Activated effector memory CD4-positive, alpha-beta T cell treated with anti-CD3 and anti-CD28 coated beads, Interleukin-2, amount 50 U/mL, for 16 hours (primary cell): ENCODE measurements at places on chromosomes 3 and 15.

DNA sequence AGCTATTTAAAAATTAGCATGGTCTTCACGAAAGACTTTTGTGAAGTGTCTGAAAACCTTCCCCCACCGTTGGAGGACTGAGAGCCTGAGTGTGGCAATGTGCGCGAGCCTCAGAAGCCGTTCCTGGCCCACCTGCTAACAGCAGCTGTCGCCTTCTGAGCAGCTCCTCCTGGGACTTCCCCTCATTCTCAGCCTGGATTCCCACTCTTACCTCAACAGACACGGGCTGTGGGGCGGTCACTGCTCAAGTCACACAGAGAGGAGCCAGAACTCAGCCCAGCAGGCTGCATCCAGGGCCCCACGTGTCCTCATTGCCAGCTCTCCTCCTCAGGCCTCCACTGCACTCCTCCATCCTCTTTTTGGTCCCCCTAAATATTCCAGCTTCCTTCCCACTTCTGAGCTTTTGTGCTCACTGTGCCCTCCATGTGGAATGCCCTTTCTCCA is 7.8 kb downstream of the DNASE1L3 start:
- no peak for DNase-seq

GRCh38 chr3:170410428-170411029 is 8.1 kb upstream of the CLDN11 start:
- DNase-seq: no peak

- no peak for DNase-seq
Observed at GRCh38 chr3:141000686-141001085, 50.5 kb upstream of the SPSB4 start.

DNA sequence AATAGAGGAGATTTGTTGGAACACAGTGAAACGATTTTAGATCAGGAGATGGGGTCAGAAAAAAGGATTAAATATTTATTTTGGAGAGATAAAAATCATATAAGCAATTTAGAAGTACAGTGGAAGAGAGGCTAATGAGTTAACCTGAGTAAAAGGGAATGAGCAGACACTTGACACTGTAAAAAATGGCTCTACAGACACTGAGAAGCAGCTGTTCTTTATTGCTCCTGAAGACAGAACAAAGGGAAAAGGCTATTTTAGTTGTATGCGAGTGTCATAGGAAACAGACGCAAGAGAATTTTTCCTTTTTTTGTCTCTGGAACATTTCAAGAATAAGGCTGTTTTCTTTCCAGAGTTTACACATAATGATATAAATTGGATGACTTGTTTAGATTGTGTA is 34.3 kb downstream of the ASTE1 start:
- DNase-seq: no peak

DNA sequence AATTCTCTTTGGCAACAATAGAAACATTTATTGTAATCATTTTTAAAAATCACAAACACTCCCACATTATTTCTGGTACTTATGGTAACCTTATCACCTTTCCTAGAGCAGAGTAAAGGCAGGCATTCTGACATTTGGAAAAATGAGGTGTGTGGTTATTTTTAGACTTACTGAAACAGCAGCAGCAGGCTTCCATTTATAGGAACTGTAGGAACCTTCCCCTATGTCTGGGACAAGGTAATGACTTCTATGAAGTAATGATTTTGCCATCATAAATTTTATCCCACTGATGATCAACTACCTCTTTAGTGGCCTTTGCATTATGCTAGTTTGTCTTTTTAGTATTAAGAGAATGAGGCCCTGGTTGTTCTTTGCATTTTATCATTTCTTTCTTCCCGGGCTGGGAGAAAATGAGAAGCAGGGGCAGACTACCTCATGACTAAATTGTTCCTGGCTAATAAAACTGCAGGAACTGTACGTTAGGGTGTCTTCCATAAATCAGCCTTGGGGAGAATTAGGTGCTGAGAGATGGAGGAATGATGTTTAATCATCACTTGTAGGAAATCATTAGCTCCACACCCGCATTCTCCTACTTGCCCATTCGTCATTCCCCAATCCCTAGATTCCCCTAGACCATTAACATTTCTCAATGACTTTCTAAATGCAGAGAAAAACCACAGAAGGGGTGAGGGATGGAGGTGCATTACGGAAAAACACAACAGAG is 680.3 kb downstream of the AGBL1 start:
- DNase-seq: no peak

GRCh38 chr3:48565591-48566400 is 2.2 kb upstream of the UCN2 start:
- no peak for DNase-seq

GRCh38 chr3:183428447-183429211 is at the start of gene MCF2L2:
TSS of gene MCF2L2 (minus strand) at chr3:183428619. CDS start at chr3:183427977, 642 bp downstream.
- peak; percentile 93 for DNase-seq

- DNase-seq: no peak
Observed at GRCh38 chr3:194621947-194622346, 11.3 kb downstream of the TMEM44 start.

DNA sequence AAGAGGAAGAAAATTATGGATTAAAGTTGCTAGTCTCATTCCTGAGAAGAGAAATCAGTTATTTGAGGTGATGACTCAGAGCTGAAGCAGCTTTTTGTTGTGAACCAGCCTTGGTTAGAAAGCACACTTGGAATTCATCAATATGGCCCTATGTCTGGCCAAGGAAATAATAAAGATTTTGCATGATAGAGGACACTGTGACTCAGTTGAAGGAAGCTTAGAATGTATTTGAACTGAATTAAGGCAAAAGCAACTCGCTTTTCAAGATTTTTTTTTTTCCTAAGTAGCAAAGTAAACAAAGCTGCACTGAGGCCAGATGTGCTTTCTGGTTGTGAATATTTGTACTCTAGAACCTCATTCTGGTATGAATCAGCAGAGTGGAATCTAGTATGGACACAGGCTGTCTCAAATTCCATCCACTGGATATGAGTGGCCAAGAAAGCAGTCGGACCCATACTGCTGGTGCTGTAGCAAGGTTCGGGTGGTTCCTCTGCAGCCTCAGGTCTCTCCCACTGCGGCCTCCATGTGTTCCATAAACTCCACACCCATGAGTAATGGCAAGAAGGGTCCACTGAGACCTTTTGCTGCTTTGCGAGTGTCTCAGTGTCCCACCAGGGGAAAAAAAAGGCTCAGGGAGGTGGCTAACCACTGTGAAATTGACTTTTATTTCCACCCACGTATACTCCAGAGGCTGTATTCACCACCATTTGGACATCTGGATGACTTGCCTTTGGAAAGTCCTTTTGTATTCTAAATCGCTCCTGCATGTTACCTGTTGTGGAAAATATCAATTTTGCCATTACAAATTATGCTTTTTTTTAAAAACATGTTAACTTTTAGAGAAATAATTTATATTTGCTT is 53.1 kb downstream of the TGFBR2 start:
- DNase-seq: no peak

DNA sequence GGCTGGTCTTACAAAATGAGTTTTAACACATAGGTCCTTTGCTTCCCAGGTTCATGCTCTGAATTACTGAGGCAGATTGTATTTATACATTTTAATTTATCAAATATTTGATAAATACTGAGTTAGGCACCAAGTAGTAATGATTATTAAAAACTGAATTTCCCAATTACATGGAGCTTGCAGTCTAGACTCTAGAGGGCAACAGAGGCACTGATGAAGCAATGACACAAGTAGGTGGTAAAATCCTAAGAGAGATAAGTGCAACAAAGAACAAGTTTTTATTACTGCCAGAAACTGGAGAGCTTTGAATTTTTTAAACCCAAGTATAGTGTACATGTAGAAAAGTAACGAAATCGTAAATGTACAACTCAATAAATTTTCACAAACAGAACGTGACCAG is 406.2 kb upstream of the RARB start:
- DNase-seq: no peak

- DNase-seq: no peak
Observed at GRCh38 chr15:47363653-47364052, 353.7 kb upstream of the SEMA6D start.

- no peak for DNase-seq
Observed at GRCh38 chr15:39543651-39544050, 37.2 kb upstream of the THBS1 start.
